Prostate gland (tissue), 2 donors: ENCODE measurements at places on chromosomes 12 and 14.

DNA sequence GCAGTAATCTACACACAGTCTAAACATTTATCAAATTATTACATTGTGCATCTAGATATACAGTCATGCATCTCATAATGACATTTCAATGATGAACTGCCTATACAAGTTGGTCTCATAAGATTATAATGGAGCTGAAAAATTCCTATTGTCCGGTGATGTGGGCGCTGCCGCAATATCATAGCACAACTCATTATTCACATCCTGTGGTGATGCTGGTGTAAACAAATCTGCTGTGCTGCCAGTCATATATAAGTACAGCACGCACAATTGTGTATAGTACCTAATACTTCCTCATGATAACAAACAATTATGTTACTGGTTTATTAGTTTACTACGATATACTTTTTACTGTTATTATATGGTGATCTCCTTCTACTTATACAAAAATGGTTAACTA lies 768.8 kb upstream of the NOVA1 start:
- DNase-seq = no peak

- DNase-seq = no peak
Measured at GRCh38 chr12:42919691-42920090, 330.1 kb upstream of the PRICKLE1 start.

GRCh38 chr12:78914859-78915331 lies 50.3 kb downstream of the SYT1 start:
- DNase-seq = no peak

DNA sequence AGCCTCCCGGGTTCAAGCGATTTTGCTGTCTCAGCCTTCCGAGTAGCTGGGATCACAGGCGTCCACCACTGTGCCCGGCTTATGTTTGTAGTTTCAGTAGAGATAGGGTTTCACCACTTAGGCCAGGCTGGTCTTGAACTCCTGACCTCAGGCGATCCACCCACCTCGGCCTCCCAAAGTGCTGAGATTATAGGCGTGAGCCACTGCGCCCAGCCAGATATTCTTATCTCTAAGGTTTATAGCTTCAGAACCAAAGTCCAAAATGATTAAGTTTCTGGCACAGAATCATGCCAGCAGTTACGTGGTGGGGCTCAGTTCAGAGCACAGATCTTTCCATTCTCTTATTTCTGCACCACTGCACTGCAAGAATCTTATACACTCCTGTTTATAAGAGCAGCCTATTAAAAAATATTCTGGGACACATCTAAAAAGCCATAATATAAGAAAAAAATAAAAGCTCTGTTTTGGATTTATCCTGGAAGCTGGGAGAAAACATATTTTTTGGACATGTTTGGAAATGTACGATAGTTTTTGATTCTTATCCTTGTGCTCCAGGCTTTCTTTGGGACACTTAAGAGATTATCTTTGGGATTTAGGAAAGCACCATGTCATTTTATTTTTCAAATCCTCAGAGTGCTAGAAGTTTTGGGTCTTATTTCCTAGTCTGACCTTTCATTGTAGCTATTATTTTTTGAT lies 129.6 kb downstream of the LMNTD1 start:
- no peak for DNase-seq

DNA sequence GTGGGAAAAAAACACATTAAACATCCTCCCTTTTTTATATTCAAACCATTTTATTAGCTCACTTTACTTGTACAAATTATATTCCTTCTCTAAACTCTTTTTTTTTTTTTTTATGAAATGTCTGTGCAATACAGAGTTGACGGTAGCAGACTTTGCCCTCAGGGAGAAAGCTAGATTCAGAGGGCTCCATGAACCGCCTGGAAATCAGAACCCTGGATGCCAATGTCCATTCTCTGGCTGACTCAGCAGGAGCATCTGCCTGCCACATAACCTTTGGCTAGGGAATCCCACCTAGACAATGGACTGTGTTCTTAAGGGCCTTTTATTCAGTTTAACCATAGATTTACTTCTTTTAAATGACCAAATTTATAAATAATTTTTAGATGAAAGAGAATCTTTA lies 467.0 kb downstream of the MDGA2 start:
- no peak for DNase-seq

GRCh38 chr12:2003676-2004112 lies 563 bp downstream of the DCP1B start:
- no peak for DNase-seq

DNA sequence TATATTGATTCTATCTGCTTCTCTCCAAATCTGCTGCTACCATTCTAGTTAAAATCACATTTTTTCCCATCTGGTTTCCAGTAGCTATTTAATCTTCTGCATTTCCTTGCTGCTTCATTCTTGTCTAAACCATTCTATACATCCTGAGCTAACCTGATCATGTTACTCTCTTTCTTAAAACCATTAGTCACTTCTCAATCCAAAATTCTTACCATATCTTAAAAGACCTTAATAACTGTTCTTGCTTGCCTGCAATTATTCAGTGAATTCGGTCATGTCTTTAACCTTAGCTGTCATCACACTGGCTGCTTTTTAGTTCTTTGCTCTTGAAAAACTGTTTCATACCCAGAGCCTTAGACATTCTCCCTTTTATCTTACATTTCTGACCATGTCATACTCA lies 56.4 kb upstream of the PZP start:
- no peak for DNase-seq

DNA sequence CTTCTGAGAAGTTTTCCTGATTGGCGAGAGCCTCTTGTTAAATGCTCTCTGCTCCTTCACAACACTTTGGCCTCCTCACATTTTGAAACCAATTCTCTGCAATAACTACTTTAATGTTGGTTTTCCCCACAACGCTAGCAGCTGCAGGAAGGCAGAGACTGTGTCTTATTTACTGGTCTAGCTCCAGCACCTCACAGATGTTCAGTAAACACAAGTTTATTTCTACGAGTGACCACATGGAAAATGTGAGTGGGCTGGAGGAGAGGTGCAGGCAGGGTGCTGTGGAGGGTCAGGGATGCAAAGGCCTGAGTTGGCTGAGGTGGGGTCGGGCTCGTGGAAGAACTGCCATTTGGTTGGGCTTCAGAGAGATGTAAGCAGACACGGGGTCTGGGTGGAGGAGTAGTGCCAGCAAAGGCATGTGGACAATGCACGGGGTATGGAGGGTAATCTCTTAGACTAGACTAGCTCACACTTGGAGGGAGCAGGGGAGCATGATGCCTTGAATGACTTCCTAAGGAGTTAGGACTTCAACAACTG lies 117.4 kb upstream of the RTL1 start:
- no peak for DNase-seq

DNA sequence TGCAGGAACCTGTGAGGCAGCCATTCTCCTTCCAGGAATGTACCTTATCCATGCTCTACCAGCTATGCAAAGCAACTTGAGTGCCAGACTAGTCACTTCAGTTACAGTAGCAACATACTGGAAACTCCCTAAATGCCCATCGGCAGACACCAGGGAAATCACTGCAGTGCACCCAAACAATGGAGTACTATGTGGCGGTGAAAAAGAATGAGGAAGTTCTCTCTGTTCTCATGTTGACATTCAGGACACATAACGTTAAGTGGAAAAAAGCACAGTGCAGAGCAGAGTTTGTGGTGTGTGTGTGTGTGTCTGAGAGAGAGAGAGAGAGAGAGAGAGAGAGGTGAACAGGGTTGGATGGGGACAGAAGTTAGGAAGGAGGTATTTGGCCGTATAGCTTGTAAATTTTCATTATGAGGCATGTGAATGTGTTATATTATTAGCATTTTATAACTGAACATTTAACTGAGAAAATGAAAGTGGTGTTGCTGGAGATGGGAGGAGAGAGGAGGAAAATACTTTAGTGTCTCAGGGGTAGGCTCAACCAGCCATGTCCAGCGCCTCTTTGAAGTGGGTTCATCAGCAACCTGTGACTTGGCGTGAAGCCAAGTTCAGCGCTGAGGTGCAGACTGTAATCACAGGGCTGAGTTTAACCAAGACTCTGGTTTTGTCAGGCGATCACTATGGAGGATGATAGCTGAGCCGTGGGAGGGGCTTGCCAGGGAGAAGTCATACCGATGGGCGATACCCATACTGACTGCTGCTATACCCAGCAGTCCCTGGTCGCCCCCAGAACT lies 17.3 kb downstream of the TNFAIP2 start:
- DNase-seq = no peak

DNA sequence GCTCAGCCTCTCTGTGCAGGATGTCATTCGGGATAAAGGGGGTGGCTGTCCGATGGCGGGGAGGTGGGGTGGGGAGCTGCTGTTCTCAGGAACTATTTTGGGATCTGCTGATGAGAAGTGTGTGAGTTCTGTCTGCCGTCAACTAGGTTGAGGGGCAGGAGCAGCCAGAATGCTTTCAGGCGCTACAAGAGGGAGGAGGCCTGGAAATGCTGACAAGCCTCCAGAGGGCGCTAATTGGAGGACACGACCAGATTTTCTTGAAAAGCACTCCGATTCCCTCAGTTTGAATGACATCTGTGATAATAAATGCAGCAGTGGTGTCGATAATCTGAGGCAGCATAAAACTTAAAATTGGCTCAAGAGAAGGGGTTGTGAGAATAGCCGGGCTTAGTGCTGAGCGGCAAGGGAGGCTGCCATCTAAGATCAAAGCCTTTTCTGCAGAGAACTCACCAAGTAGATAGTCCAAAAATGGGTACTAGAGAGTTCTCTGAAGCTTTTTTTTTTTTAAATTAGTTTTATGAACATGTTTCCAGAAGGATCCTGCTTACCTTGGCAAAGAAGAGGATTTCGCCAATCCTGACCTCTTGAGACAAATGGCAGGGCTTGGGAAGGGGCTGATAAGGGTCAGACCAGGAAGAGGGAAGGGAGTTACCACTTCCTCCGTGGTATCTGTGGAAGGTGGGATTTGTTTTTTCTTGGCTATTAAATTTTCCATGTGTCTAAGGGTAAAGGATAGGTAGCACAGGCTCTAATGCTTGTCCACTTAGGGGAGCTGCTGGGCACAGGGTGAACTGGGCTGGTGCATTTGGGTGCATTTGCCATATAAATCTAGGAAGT lies 94.4 kb downstream of the CRACR2A start:
- no peak for DNase-seq
